ENCODE measurements at places on chromosomes 4 and X.

GRCh38 chr4:155505321-155505720 is 128.6 kb upstream of the MAP9 start:
- no peak for DNase-seq

- no peak for DNase-seq
Observed at GRCh38 chr4:113633467-113633866, 128.1 kb downstream of the CAMK2D start.

DNA sequence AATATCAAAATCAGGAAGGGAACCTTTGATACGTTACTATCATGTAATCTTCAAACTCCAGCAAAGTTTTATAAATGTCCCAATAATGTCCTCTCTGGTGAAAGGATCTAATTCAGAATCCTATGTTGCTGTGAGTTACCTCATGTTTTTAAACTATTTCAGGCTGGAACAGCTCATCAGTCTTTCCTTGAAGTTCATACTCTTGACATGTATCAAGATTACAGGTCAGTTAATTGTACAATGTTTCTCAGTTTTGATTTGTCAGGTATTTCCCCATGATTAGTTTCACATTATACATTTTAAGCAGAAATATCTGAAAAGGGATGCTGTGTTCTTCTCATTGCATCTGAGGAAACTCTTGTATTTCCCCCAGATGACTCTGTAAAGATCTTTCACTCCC is 136.5 kb upstream of the HS3ST1 start:
- DNase-seq: no peak

DNA sequence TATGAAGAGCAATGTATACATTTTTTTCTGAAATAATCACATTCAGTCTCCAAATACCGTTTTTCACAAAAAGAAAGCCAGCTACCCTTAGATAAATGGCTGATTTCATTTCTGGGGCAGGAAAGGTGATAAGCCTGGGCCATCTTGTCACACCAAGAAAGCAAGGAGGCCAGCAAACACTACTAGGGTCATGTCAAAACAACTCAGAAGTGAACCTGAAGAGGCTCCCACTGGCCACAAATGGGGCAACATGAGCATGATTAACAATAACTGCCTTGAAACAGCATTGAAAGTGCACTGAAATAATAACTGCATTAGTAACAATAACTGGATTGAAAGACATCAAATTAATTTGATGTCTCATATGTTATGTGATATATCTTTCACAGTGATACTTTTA is 39.3 kb downstream of the SH3KBP1 start:
- DNase-seq: no peak

DNA sequence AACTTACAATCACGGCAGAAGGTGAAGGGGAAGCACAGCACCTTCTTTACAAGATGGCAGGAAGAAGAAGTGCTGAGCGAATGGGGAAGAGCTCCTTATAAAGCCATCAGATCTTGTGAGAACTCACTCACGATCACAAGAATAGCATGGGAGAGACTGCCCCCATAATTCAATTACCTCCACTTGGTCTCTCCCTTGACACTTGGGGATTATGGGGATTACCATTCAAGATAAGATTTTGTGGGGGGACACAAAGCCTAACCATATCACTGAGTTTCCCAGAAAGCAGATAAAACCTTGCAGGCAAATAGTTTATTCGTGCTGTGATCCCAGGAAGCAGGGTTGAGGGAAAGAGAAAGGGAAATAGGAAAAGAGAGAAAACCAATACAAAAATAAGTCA is 69.0 kb upstream of the GYPA start:
- DNase-seq: no peak

DNA sequence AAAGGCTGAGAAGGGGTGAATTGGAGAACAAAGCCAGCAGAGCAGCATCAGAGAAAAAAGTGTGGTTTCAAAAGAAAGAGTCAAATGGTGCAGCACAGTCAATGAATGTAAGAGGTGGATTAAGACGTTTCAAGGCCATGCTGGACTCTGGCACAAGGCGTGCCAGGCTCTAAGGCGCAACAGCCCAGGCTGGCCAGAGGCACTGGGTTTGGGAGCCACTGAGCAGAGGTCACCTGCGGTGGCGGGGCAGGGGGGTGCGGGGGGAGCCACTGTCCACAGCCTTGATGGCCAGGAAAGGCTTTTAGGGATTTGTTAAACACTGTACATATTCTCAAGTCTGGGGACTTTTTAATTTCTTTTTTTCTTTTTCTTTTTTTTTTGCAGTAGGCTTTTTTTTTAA is 222.5 kb upstream of the FAT1 start:
- no peak for DNase-seq
